Effector memory CD4-positive, alpha-beta T cell (primary cell): ENCODE measurements at places on chromosomes 5 and 9.

GRCh38 chr9:8365029-8365428 is 565.5 kb upstream of the DMAC1 start:
- H3K36me3 ChIP-seq = no peaks in the 10 kb centered on the region
- H3K27me3 ChIP-seq = no peaks in the 10 kb centered on the region
- no peak overlapping the region for H3K4me3 ChIP-seq
- no peak for DNase-seq
- H3K4me1 ChIP-seq = no peaks in the 10 kb centered on the region
- no peak overlapping the region for H3K27ac ChIP-seq

DNA sequence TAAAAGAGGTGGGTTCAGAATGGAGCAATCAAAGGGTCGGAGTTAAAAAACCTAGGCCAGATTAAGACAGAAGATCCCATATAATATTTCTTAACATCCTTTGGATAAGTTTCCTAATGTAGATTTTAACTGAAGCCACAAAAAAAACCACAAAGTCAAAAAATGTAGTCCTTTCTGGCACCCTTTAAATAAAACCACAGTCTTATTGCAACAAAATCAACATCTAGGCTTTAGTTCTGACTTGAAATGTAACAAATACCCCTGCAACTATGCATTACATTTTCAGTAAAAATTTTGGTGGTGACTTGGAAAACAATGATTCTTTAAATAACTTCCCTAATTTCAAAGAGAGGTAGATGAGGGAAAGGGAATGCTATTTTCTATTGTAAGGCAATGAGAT is 109.2 kb downstream of the PSAT1 start:
- no peak overlapping the region for H3K27ac ChIP-seq
- H3K4me3 ChIP-seq = no peak overlapping the region
- no peak for DNase-seq
- H3K36me3 ChIP-seq = no peaks in the 10 kb centered on the region

DNA sequence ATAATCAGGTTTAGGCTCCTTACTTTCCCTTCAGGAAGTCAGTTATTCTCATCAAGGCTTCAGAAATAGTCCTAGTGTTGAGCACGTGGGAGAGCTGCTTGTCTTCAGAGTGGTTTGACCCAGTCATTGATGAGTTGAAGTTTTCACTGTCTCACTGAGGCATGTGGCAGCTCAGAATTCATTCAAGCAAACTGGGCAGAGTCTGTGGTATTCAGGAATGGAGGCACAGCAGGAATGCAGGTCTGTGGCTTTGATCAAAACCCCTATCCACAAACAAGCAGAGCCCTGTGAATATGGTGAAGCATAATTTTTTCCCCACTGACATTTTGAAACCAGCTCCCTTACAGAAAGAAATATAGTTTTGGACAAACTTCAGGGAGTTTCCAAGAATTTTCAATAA is 207.3 kb downstream of the CD180 start:
- H3K4me3 ChIP-seq = no peak overlapping the region
- no peak for DNase-seq
- H3K36me3 ChIP-seq = no peaks in the 10 kb centered on the region
- no peak overlapping the region for H3K27ac ChIP-seq

DNA sequence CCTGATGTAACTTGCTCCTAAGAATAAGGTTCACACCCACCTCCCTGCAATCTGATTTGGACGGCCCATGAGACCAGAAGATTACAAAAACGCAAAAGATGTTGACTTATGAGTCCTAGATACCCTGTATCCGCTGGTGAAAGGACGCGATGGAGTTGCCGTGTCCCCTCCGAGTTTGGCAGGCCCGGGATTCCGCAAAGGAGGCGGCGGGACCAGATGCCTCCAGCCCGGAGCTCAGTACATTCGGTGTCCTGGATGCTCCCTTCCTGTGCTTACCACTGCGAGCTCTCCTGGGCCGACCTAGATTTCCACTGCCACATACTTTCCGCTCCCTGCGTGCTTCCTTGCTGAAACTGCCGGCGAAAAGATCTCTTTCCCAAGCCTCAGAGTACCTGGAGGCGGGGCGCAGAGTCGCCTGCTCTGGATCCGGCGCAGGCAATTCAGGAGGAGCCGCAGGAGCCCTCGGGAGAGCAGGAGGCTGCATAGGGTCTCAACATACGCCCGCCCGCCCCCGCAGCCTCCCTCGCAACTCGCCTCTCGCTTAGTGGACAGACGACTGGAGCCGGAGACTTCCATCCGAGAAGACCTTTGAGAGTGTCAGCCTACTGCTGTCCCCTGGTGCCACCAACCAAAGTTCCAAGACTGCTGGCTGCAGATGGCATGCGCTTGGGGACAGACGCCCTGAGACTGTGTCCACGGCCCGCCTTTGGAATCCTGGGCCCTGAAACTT is 39.8 kb downstream of the ANXA2R start:
- no peaks in the 10 kb centered on the region for H3K36me3 ChIP-seq
- DNase-seq = no peak
- H3K27ac ChIP-seq = no peak overlapping the region
- no peaks in the 10 kb centered on the region for H3K27me3 ChIP-seq
- H3K4me1 ChIP-seq = peaks cover 7% of the 10 kb centered on the region
- H3K4me3 ChIP-seq = no peak overlapping the region

- DNase-seq = no peak
- H3K27ac ChIP-seq = no peak overlapping the region
- peaks cover 25% of the 10 kb centered on the region for H3K27me3 ChIP-seq
- H3K36me3 ChIP-seq = no peaks in the 10 kb centered on the region
- peaks cover 10% of the 10 kb centered on the region for H3K4me1 ChIP-seq
- H3K4me3 ChIP-seq = no peak overlapping the region
These were observed 654 bp downstream of the ADAMTS2 start for GRCh38 chr5:179344431-179345182.

DNA sequence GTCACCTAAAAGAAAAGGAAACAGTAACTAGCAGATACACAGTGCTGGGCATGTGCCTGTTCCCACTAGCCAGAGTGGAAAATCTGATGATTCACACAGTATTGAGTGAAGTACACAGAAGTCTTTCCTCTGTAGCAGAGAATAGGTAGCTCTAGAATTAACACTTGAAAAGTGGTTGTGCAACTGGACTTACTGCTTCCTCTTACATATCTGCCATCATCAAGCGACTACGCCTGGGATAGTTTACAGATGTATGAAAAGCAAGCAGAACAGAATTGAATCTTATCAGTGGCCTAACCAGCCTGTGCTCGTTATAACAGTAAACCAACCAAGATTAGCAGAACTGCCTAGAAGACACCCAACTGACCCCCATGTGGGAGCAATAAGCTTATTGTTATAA is 130.6 kb downstream of the DTWD2 start:
- no peak overlapping the region for H3K4me3 ChIP-seq
- no peaks in the 10 kb centered on the region for H3K36me3 ChIP-seq
- no peak for DNase-seq
- H3K27me3 ChIP-seq = no peaks in the 10 kb centered on the region
- H3K27ac ChIP-seq = no peak overlapping the region

DNA sequence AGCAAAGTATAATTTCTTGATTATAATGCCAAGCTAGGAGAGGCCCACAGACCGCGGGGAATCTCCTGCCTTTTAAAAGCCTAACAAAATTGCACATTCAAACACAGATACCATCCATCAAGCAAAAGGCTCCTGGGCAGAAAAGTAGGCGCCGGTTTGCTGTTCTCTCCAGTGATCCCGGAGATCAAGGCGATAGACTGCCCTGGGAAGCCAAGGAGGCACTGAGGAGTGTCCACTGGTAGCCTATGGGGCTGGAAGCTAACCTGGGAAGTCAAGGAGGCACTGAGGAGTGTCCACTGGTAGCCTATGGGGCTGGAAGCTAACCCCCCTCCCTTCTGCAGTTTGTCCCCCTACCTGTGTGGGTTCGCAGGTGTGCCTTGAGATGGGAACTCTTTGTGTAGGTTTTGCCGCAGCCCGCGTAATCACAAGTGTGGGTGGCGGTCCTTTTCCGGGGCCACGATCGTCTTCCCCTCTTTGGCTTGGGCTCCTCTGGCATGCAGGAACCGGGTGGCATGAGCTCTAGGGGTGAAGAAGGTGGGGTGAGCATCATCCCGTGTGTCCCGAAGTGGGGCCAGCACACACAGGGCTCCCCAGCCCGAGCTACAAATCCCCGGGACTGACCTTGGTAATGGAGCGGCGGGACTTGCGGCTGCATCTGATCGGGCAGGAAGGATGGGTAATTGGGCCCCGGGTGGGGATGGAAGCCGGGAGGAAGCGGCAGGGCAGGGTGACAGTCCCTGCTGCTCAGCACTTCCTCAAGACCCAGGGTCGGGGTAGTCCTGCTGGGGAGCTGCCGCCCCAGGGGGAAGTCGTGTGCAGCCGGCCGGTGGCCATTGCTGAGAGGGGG is 2.7 kb downstream of the KLF4 start:
- H3K27me3 ChIP-seq = peaks cover 16% of the 10 kb centered on the region
- no peak overlapping the region for H3K4me3 ChIP-seq
- H3K4me1 ChIP-seq = peaks cover 21% of the 10 kb centered on the region
- no peaks in the 10 kb centered on the region for H3K36me3 ChIP-seq

GRCh38 chr5:960551-960950 is 48.1 kb upstream of the NKD2 start:
- H3K36me3 ChIP-seq = no peaks in the 10 kb centered on the region
- H3K4me3 ChIP-seq = no peak overlapping the region
- H3K27me3 ChIP-seq = peaks cover 7% of the 10 kb centered on the region

DNA sequence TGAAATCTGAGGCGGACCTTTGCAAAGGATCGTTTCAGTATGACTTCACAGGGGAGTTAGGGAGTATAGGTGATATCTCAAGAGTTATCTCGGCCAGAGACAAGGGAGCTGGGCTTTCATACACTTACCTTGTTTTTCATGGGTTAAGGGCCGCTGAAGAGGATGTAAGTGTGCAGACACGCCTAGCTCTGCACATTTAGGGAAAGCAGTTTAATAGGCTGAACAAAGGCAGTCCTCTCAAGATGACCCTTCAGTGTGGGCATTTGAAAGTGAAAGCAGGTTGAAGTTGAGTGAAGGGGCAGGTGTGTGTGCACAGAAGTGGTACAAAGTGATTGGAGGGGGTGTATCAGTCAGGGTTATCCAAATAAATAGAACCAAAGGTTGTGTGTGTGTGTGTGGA is 33.1 kb upstream of the PRXL2C start:
- no peaks in the 10 kb centered on the region for H3K36me3 ChIP-seq
- H3K4me3 ChIP-seq = no peak overlapping the region
- no peak for DNase-seq
- H3K27ac ChIP-seq = no peak overlapping the region

DNA sequence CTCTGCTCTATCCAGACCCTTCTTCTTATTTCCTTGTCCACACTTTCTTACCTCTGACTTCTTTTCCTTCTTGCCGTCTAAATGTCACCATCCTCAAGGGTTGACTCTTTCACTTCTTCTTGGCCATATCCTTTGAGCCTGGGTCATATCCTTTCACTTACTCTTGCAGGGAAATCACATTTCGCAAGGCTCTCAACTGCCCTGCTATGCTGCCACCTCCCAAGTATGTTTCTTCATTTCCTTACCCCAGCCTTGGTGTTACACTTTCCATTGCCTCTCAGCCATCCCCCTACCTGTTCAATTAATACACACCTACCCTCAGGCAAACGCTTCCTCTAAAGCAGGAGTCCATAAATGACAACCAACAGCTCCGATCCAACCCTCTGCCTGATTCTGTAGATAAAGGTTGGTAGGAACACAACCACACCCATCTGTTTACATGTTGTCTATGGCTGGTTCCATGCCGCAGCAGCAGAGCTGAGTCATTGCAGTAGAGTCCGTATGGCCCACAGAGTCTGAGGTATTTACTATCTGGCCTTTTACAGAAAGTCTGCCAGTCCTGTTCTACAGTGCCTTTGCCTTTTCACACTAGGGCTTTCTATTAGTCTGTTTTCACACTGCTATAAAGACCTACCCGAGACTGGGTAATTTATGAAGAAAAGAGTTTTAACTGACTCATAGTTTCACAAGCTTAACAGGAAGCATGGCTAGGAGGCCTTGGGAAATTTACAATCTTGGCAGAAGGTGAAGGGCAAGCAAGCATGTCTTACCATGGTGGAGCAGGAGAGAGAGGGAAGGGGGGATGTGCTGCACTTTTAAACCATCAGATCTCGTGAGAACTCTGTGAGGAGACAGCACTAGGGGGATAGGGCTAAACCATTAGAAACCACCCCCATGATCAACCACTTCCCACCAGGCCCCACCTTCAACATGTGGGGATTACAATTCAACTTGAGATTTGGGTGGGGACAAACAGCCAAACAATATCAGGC is 97.9 kb downstream of the SV2C start:
- H3K36me3 ChIP-seq = no peaks in the 10 kb centered on the region
- H3K27ac ChIP-seq = no peak overlapping the region

- H3K27me3 ChIP-seq = peaks cover 8% of the 10 kb centered on the region
- H3K4me1 ChIP-seq = no peaks in the 10 kb centered on the region
- no peak overlapping the region for H3K4me3 ChIP-seq
- no peak overlapping the region for H3K27ac ChIP-seq
These were observed 5.3 kb upstream of the IRX1 start for GRCh38 chr5:3590161-3590966.

GRCh38 chr9:21141427-21141882 is at the start of gene IFNW1:
TSS of gene IFNW1 (minus strand) at chr9:21141832. CDS start at chr9:21141570, 262 bp downstream.
- no peaks in the 10 kb centered on the region for H3K27me3 ChIP-seq
- no peak within 1 kb of the TSS for H3K4me3 ChIP-seq
- no peaks in the 10 kb centered on the region for H3K36me3 ChIP-seq
- no peak for DNase-seq
- H3K27ac ChIP-seq = no peak within 1 kb of the TSS
- peaks cover 2% of the 10 kb centered on the region for H3K4me1 ChIP-seq

- no peaks in the 10 kb centered on the region for H3K27me3 ChIP-seq
- no peak overlapping the region for H3K27ac ChIP-seq
- DNase-seq = no peak
- no peak overlapping the region for H3K4me3 ChIP-seq
- no peaks in the 10 kb centered on the region for H3K4me1 ChIP-seq
These were observed 70.4 kb downstream of the NFIB start for GRCh38 chr9:14243514-14244042.

- H3K27me3 ChIP-seq = no peaks in the 10 kb centered on the region
- no peak overlapping the region for H3K4me3 ChIP-seq
- H3K36me3 ChIP-seq = no peaks in the 10 kb centered on the region
- H3K27ac ChIP-seq = no peak overlapping the region
These were observed 76.1 kb downstream of the ITGA1 start for GRCh38 chr5:52863715-52864290.

DNA sequence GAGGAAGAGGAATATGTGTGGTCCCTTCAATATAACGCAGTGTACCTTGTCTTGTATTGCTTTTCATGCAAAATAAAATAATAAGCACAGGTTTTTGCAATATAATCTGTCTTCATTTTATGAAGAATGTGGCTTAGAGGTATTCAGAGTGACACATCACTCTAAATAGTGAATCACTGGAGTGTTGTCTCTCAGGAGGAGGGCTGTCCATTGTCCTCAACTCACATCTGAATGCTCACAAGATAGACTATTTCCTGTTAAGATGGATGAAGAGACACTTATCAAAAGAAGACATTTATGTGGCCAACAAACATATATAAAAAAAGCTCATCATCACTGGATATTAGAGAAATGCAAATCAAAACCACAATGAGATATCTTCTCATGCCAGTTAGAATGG is 1147.5 kb upstream of the C9orf72 start:
- H3K36me3 ChIP-seq = no peaks in the 10 kb centered on the region
- H3K27ac ChIP-seq = no peak overlapping the region
- no peak for DNase-seq
- H3K4me1 ChIP-seq = no peaks in the 10 kb centered on the region
- H3K27me3 ChIP-seq = no peaks in the 10 kb centered on the region

GRCh38 chr5:157857816-157858526 is 974 bp downstream of the CLINT1 start:
- H3K27me3 ChIP-seq = no peaks in the 10 kb centered on the region
- DNase-seq = no peak
- H3K4me3 ChIP-seq = peak overlapping the region; percentile 87
- H3K27ac ChIP-seq = peak overlapping the region; percentile 81
- H3K36me3 ChIP-seq = no peaks in the 10 kb centered on the region

- H3K27ac ChIP-seq = no peak overlapping the region
- DNase-seq = no peak
- no peak overlapping the region for H3K4me3 ChIP-seq
These were observed 27.3 kb downstream of the NR6A1 start for GRCh38 chr9:124743686-124744348.
